A673 (cell line): ENCODE measurements at places on chromosomes 3 and 15. TPM values are rescaled to one million over a fixed set of nuclear protein-coding genes. Genes with fewer than 3 reads are reported as not detected.

DNA sequence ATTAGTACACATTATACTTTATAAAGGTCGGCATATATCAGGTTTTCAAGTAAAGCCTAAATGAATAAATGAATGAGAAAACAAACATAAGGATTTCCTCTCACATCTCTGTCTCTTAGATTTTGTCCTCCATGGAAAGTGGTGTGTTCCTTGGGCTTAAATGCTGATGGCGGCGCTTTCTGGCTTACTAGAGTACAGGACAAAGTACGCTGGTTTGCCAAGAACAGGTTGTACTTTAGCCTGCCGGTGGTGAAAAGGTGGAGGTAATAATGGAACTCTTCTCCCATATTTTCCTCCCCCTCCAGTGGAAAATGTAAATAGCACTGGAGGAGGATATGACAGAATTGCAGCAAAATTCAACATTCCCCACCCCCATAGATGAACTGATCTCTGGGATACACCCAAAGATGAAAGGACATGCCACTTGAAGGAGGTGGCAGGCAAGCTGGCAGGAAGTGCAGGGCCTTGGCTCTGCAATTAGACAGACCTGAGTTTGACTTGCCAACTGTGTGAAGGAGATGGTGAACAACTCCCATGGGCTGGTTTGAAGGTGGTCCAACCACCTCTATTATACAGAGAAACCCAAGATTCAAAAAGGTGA is 29.3 kb downstream of the CEP152 start:
- DNase-seq: no peak

DNA sequence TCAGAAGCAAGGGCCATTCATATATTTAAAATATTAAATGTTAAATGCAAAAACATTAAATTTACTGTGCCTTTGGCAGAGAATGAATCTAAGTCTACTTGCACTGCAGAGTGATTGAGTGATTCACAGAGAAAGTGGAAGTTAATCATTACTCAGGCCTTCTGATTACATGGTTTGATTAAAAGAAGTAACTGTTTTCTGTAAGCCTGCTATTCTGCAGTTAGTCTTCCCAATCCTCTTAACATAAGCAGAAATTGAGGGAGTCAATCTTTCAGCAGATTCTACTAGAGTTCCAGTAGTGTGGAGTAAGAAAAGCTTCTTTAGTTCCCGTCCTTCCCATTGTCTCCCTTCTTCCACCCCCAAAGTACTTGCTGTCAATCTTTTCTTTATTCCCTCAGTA is 1.5 kb downstream of the NLGN1 start:
- DNase-seq: no peak

DNA sequence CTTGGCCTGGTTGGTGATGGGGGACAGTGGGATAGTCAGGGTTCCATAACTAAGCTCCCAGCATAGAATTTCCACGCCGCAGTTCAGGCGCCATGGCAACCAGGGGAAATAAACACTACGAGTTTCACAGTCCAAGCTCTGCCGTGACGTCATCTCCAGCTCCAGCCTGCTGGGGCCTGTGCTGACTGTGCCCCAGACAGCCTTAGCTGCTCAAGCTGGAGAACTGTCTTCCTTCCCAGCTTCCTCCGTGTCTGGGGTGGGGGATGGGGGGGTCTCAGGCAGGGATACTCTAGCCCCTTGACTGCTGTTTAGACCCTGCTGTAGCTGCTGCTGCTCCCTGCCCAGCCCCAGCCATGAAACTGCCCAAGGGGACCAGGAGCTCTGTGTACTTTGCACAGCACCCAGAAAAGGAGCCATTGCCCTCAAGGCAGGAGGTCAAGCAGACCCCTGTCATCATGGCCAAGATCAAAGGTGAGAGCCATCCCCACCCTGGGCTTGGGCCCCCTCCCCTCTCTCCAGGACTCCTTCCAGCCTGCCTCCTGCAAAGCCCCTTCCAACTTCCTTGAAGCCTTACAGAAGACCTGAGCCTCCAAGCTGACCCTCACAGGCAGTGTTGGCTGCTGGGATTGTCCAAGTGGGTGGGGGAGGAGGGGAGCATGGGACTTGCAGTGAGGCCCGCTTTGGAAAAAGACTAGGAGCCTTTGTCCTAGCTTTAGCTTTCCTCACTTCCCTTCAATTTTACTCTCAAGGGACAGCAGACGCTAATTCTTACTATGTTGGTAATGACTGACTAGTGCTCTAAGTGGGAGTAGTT is 11.4 kb upstream of the CSPG4 start:
- DNase-seq: peak; percentile 72

DNA sequence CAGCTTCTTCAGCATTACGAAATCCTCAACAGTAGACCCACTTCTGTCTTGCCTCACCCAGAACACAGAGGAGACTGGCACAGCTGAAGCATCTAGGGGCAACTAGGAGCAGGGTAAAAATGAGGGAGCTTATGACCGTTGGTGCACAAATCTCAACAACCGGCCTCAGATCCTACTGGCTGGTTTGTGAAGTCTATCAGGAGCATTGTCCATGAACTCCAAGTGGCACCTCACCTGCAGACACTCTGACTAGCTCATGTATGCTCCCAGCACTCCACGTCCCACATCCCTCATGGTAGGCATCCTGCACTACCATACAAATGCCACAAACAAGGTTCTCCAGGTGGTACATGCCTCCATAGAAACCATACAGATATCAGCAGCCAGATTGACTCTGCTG is 163.1 kb downstream of the TLE3 start:
- DNase-seq: no peak

DNA sequence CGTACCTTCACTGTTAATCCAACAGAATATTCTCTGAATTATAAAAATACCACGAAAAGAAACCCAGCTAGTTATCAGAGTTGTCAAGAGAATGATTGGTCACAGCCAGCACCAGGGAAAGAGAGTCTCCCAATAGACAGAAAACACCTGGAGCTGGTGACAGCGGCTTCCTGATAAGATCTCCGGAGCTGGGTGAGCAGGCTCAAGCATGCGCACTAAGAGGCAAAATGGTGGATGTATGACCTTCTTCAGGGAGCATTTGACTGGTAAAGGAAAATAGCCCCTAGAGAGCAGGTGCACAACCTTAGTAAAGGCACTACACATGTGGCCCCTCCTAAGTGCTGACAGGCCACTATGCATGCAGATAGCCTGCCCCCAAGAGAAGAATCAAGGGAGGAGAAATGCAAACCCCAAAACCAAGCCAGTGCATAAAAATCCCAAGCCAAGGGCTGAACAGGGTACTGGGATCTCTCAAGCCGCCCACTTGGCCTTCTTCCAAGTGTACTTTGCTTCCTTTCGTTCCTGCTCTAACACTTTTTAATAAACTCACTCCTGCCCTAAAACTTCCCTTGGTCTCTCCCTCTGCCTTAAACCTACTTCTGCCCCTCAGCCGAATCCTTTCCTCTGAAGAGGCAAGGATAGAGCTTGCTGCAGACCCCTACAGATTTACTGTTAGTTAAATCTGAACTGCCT is 93.2 kb downstream of the UACA start:
- DNase-seq: peak; percentile 14

- DNase-seq: no peak
Observed at GRCh38 chr3:153285194-153285641, 123.2 kb downstream of the RAP2B start.

DNA sequence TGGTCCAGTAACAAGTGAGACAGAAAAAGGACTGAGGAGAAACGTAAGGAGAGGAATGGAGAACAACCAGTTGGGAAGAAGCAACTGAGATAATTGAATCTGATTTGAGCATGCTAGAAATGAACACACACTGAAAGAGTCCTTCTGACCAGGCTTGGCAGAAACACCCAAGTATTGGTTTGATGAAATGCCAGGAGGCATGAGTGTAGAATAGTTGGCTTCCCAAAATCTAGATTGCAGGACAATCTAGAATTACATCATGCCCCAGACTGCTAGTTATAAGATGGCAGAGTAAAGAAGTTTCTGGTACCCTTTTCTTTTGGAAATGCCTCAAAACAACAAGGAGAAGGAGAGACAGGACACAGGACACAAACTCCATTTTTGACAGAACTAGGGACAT is 189.7 kb upstream of the STT3B start:
- no peak for DNase-seq

DNA sequence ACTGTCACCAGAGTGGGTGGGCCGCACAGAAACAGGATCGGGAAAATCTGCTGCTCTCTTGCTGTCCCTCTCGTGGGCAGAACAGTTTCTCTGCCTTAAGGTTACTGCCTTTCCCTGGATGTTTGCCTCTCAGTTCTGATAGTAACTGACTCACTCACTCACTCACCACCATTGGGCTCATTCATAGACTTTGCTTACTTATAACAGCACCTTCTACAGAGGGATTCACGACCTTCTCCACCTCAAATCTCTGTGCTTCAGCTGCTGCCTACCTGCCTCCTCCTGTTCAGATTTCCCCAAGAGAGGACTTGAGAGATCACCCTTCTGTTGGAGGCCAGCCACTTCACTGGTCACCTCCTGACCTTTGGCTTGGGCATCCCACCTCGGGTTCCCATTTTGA is 147.7 kb upstream of the ICE2 start:
- DNase-seq: no peak

DNA sequence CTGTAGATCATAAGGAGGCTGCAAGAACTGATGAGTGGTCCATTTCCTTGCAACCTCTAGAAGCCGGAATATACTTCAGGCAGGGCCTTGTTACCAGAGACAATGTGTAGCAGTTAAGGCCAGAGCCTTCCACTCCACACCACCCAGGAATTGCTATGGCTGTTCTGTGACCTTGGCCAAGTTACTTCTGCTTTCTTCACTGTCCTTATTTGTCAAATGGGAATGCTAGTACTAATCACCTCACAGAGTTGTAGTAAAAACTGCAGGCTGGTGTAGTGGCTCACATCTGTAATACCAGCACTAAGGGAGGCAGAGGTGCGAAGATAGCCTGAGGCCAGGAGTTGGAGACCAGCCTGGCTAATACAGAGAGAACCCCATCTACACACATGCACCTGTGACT is 28.7 kb upstream of the RPN1 start:
- no peak for DNase-seq

DNA sequence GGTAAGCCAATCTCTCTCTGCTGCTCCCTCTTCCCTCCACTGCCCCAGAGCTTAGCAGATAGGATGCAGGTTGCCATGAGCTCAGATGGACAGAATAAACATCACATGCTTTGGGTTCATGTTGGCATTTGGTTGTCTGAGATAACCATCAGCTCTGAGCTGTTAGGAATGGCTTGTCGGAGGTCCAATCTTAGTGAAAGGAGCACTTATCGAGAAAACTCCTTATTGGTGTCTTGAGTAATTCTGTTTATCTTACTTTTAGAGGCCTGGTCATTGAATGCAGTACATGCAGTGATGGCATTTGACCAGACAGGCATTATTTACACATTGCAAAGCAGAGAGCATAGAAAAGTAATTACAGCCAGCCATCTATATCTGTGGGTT is 99.7 kb downstream of the CEMIP start:
- no peak for DNase-seq

GRCh38 chr15:101539930-101540329 is 50.4 kb upstream of the PCSK6 start:
- no peak for DNase-seq

DNA sequence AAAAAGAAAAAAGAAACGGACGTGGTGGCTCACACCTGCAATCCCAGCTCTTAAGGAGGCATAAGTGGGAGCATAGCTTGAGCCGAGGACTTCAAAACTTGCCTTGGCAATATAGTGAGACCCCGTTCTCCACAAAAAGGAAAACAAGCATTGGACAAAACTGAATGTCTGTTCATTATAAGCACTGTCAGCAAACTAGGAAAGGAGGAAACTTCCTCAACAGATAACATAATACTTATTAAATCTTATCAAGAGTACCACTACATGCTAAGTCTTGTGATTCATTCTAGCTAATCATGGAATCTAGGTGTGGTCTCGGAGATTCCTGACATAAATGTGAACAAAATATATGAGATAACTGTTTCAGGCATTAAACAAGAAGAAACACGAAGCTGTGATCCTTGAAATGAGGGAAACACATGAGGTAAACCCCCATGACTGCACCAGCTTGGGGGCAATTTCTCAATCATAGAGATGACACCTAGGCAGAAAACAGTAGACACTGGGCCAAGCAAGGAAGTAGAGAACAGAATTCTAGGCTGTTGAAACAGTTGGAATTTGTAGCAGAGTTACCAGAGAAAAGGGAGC is 33.3 kb downstream of the TRPM7 start:
- no peak for DNase-seq

DNA sequence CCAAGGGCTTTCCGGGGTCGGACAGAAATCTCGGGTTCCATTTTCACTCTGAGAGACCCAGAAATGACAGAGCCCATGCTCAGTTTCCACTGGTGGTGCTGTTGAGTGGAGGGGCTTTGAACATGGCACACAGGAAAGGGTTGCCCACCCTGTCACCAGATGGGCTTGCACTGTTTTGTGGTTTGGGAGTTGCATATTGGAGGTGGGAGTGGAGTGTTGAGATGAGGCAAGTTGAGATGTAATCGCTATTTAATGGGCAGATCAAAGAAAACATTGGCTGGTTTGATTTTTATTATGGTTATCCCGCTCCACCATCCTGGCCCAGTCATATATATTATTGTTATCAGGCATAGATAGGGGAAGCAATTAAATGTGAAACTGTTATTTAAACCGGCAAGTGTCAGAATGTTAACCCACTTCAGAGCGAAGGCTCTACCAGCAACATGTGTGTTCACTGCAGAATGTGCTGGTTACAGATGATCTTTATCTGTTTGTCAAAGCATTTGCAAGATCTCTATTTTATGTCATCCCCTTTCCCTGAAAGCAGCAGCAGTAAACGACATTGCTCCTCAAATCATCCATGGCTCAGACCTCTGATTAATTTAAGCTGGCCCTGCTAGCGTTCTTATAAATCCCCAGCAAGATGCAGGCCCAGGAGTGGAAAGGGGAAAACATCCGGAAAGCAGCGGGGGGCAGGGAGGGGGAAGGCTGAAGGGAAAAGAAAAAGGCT is 58.3 kb upstream of the TSEN2 start:
- DNase-seq: no peak

DNA sequence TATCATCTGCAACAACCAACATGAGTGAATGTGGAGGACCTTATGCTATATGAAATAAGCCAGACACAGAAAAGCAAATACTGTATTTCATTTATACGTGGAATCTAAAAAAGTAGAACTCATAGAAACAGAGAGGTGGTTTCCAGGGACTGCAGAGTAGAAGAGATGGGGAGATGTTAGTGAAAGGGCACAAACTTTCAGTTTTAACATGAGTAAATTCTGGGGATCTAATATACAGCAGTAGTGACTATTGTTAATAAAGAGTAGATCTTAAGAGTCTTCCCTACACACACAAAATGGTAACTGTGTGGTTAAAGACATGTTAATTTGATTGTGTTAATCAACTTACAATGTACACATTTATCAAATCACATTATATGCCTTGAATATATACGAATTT is 20.9 kb upstream of the MELTF start:
- no peak for DNase-seq

GRCh38 chr15:100385300-100386050 is 43.7 kb upstream of the ADAMTS17 start:
- no peak for DNase-seq

VEPH1 gene
- 0.32 TPM in 1 of 2 replicates, not detected in the other for total RNA-seq

ANKRD63 gene
- 2.5 TPM in 2 replicates for total RNA-seq

UBA7 gene
- total RNA-seq: 2.2 and 3.8 TPM in 2 replicates

ADIPOQ gene
- not detected in 2 replicates for total RNA-seq

ERICH6 gene
- total RNA-seq: 0.24 and 0.32 TPM in 2 replicates

DPH3 gene
- 24.0 and 26.4 TPM in 2 replicates for total RNA-seq

AGBL1 gene
- total RNA-seq: not detected in 2 replicates

STRIT1 gene
- total RNA-seq: not detected in 2 replicates

NR1I2 gene
- total RNA-seq: not detected in 2 replicates

CEP19 gene
- total RNA-seq: 6.0 TPM in 2 replicates

AP3B2 gene
- 19.0 and 22.0 TPM in 2 replicates for total RNA-seq

SAMMSON gene
- total RNA-seq: not detected in 2 replicates
